ENCODE measurements at places on chromosomes 4 and X. TPM values are rescaled to one million over a fixed set of nuclear protein-coding genes. Genes with fewer than 3 reads are reported as not detected.

The CXCL3 gene
- total RNA-seq = 1.2 TPM

The COL4A5 gene
- 15.3 TPM for total RNA-seq

The IL13RA1 gene
- total RNA-seq = 47.9 TPM

The ATP6AP2 gene
- total RNA-seq = 85.7 TPM

The FAM9C gene
- not detected for total RNA-seq

The USP51 gene
- 1.1 TPM for total RNA-seq
